Stimulated activated CD8-positive, alpha-beta memory T cell treated with anti-CD3 and anti-CD28 coated beads, Interleukin-7, amount 100 ng/mL, for 4 hours (primary cell): ENCODE measurements at places on chromosomes 11 and 22.

DNA sequence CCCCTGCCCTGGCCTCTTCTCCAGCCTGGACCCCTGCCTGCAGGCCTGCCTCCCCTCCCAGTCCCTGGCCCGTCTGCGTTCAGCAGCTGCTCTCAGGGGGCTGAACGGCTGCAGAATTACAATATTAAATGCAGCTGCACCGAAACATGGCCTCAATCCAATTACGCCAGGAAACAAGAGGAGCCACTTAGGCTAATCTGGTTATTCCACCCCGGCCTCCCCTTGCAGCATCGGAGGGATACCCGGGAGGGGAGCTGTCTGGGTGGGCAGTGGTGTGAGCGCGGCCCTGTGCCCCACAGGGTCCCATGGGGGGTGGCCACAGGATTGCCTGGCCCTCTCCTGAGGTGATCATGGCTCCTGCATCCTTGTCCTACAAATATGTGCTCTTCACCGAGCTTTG, 42.6 kb downstream of the FLRT1 start:
- no peak for DNase-seq

- no peak for DNase-seq
These were observed 12.5 kb upstream of the CHST1 start for GRCh38 chr11:45677770-45678512.

- no peak for DNase-seq
These were observed 4.4 kb downstream of the EFEMP2 start for GRCh38 chr11:65868076-65868667.

DNA sequence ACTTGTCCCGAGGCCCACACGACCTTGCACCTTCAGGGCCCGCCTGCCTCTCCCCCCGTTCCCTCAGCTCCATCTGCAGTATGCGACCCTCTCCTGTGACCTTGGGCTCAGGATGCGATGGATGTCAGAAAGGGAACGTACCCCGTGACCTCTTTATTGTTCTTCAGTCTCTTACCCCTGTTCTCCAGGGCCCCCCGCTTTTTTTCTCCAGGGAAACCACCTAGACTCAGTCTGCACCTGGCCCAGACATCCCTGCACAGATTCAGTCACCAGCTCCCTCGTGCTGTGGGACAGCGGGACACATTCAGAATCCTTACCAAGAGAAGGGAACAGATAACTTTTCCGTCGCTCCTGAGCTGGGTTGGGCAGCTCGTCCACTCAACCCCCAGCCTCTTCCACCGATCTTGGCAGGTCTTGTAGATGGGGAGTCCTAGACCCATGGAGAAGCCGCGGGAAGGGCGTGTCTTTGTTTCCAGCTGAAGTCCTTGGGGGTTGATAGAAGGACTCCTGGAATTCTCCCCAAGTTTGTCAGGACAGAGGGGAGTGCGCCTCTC, 1.4 kb upstream of the PHOX2A start:
- DNase-seq: no peak

- DNase-seq: no peak
These were observed 25.0 kb upstream of the RPS13 start for GRCh38 chr11:17102462-17102861.

DNA sequence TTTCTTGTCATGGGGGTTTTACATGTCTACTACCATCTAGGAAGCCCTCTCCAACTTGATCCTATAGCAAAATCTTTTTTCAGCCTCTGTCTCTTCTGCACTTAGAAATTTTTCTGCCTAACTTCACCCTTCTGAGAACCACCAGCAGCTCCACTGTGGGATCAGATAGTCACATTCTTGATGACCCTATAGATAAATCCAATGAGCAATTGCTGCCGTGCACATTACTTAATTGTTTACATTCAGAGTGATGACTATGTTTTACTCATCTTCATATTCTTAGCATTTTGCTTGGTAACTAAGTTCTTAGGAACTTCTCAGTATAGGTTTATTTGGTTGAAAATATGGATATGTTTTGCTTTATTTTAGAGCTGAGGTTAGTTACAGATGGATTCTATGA, 12.4 kb upstream of the ETS1 start:
- no peak for DNase-seq

GRCh38 chr11:2886191-2886894, 768 bp upstream of the CDKN1C start:
- DNase-seq: no peak

DNA sequence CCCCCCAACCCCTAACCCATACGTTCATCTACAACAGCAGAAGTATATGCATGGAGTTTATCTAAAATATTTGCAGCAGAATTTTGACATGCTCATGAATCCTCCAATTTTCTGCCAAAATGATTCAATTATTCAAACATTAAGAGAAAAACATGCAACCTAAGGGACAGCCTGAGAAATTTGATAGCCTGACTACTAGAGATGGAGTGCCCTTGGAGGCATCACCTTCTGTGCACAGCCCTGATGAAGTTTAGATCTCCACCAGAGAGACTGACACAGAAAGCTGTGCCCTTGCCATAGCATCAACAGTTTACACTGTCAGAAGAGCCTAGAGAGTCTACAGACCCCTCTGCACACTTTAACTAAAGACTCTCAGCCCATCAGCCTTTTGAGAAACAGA, 217.7 kb downstream of the LUZP2 start:
- DNase-seq: no peak

DNA sequence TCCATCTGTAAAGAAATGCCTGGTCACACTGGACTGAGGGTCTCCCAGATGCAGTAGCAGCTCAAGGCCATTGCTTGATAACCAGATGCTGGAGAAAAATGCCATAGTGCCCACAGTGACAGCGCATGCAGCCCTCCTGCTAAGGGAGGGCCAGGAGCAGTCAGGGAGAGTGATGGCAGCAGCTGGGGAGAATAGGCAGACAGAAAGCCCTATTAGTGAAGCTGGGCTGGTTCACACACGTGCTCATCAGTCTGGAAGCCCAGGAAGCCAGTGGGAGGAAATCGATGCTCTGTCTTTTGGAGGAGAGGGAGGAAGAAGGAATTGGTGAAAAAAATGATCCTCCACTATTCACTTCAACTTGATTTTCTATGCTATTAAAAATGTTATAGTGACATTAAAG, 82.9 kb downstream of the OSBP2 start:
- no peak for DNase-seq
